ENCODE measurements at places on chromosomes 3 and 15.

- DNase-seq: no peak
These were observed at the start of gene C2CD4B for GRCh38 chr15:62165104-62165792. C2CD4B (minus strand) TSS chr15:62165285; CDS start chr15:62164984, 301 bp downstream.

- DNase-seq: no peak
These were observed 58.0 kb downstream of the CHAC1 start for GRCh38 chr15:41011055-41011815.

DNA sequence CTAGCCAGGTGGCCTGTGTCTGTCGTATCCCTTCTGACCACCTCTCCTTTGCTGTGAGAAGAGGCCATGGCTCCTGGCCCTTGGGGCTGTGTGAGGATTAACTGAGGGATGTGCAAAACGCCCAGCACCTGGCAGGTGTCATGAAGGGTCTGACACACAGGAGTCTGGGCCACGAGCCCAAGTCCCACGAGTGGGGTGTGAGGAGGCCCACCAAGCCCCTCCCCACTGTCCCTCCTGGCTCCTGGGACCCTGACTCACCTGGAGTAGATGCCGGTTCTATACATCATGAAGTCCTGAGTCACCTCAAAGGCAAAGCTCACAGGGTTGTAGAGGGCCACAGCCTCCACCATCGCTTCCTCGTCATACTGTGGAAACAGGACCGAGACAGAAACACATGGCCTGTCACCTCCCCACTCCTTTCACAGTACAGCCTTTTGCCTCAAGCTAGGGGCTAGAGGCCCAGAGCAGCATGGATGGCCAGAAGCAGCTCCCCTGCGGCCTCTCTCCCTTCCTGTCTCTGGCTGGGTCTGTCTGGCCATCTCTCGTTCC lies 19.7 kb downstream of the CTSH start:
- no peak for DNase-seq

GRCh38 chr3:174755833-174756829 lies 103.0 kb upstream of the NAALADL2 start:
- no peak for DNase-seq

DNA sequence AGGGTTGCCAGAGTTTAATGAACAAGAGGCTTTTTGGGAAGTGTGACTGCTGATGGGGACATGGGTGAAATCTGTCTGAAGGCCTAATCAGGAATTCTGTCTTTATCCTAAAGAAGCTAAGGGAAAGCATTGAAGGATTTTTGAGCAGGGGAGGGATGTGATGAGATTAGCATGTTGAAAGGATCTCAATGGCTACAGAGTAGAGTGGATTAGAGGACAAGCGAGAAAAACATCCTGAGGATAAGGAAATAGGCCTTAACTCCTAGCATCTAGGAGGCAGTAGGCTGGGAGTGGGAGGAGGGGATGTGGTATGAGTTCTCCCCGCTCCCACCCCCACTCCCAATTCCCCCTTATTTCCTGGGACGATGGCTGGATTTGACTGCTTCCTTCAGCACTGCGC lies 35.1 kb upstream of the SNTN start:
- DNase-seq: no peak

GRCh38 chr3:17915341-17915740 lies 172.9 kb upstream of the TBC1D5 start:
- no peak for DNase-seq

Measured in stimulated activated CD4-positive, alpha-beta T cell treated with anti-CD3 and anti-CD28 coated beads, Interleukin-12 subunit alpha, Interleukin-12 subunit beta, amount 100 ng/mL, for 24 hours (primary cell).